ENCODE measurements at places on chromosomes 6 and 20. TPM values are rescaled to one million over a fixed set of nuclear protein-coding genes. Genes with fewer than 3 reads are reported as not detected.

The LPIN3 gene
- 1.8 TPM for total RNA-seq

The LINC00237 gene
- total RNA-seq: not detected

The IMPG1 gene
- not detected for total RNA-seq

The CLPSL2 gene
- total RNA-seq: not detected

The PRELID3B gene
- total RNA-seq: 83.4 TPM

The OLIG3 gene
- not detected for total RNA-seq

The SIRPD gene
- total RNA-seq: not detected

The FOXF2 gene
- total RNA-seq: 0.13 TPM

The PROKR2 gene
- not detected for total RNA-seq

The SLC13A3 gene
- 1.3 TPM for total RNA-seq

The DNMT3B gene
- total RNA-seq: 3.8 TPM

The PPP2R5D gene
- 77.1 TPM for total RNA-seq

The COL11A2 gene
- 1.9 TPM for total RNA-seq

The EBF4 gene
- total RNA-seq: 1.2 TPM

The ETV7 gene
- total RNA-seq: 0.58 TPM

The KIAA1755 gene
- total RNA-seq: not detected

The SPDEF gene
- total RNA-seq: 0.22 TPM

The SMLR1 gene
- total RNA-seq: not detected

The SPATS1 gene
- total RNA-seq: not detected

The ZBP1 gene
- total RNA-seq: not detected

The SOX18 gene
- 0.70 TPM for total RNA-seq

The OPRL1 gene
- total RNA-seq: 0.46 TPM

The TRIM15 gene
- total RNA-seq: not detected

The NKX2-2 gene
- total RNA-seq: 78.8 TPM

The MUCL3 gene
- total RNA-seq: not detected

The PNPLA1 gene
- 0.26 TPM for total RNA-seq

The WFDC5 gene
- not detected for total RNA-seq

The GPR63 gene
- total RNA-seq: 4.1 TPM

The ARFGEF3 gene
- 0.61 TPM for total RNA-seq

The CTAGE9 gene
- total RNA-seq: not detected

The PERP gene
- 0.48 TPM for total RNA-seq

The ADGRF5 gene
- 0.31 TPM for total RNA-seq

The SSTR4 gene
- total RNA-seq: not detected

The LGSN gene
- total RNA-seq: not detected

The BPIFB1 gene
- not detected for total RNA-seq

The MAN1A1 gene
- total RNA-seq: not detected

The CLDN20 gene
- total RNA-seq: not detected

The HLA-DQA1 gene
- total RNA-seq: not detected

The FOXS1 gene
- total RNA-seq: not detected

The TUBB2B gene
- 158 TPM for total RNA-seq

The PEX3 gene
- total RNA-seq: 19.0 TPM

The BEND6 gene
- 5.3 TPM for total RNA-seq

The TMEM151B gene
- total RNA-seq: 9.9 TPM

The KCNG1 gene
- total RNA-seq: 22.7 TPM

The RHAG gene
- not detected for total RNA-seq

The PGC gene
- not detected for total RNA-seq

The BMP7 gene
- total RNA-seq: 7.5 TPM

The UQCC2 gene
- total RNA-seq: 124 TPM

The RRBP1 gene
- total RNA-seq: 82.8 TPM

All from A673 (cell line).